Neural crest cell (in vitro differentiated cells): ENCODE measurements at places on chromosomes 11 and 22. TPM values are rescaled to one million over a fixed set of nuclear protein-coding genes. Genes with fewer than 3 reads are reported as not detected.

DNA sequence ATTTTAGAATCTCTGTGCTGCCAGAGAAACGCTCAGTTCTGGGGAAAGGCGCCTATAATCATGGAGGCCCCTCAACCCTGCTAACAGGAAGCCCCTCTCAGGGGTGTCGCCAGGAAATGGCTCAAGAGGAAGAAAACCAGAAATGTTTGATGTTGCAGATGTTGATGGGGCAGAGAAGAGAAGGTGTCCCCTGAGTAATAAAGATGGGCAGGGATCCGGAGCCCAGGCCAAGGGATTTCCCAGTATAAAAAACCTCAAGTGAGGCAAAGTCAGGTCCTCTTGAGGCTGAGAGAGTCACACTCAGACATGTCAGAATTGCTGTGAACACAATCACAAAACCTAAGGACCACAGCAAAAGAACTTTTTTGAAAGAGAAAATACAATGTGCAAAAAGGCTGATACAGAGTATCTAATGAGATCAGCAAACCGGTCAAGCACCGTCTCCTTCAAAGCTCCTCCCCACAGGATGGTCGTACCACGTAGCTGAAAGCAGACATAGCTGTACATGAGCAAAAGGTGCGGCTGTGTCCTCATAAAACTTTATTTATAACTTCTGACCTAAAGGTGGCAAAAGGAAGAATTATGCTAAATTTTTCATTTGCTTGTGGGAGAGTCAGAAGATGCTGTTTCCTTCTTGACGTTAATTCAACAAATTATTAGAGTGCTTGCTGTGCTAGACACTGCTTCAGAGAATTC is 12.2 kb downstream of the MOV10L1 start:
- no peak for DNase-seq

DNA sequence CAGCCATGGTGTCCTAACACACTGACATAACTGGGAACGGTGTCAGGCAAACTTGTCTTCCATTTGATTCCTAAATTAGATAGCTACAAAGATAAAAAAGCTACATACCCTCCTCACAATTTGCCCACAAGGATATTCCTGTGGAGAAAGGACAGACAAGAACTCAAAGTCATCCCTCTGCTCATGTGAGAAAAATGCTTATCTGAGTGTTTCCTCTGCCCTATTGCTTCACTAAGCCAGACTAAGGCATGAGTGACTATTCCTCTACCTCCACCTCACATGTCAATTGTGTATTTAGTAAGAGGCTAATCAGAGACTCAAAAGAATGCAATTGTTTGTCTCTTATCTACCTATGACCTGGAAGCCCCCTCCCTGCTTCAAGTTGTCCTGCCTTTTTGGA is 247.7 kb downstream of the DDX10 start:
- DNase-seq, result no peak

DNA sequence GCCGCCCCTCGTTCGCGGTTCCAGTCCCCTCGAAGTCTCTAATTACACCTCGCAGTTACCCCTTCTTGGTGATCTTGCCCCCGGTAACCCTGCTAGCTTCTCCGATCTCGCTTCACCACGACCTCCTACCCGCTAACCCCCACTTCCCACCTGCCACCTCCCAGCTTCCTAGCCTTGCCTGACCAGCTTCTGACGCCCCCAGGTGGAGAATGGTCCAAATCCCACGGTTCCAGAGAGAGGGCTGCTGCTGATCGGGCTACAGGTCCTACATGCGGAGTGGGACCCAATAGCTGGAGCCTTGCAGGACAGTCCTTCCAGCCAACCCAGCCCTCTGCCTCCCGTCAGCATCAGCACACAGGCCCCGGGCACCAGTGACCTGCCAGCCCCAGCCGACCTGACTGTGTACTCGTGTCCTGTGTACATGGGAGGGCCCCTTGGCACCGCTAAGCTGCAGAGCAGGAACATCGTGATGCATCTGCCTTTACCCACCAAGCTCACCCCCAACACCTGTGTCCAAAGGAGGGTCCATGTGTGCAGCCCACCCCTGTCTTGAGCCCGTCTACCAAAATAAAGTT is 31.9 kb downstream of the RRP8 start:
- no peak for DNase-seq

Gene RASGRP2
- total RNA-seq, result 0.93 and 1.5 TPM in 2 replicates

GRCh38 chr11:12140186-12140793 is 29.9 kb downstream of the MICAL2 start:
- no peak for DNase-seq

Gene ACR
- 0.34 TPM in 1 of 2 replicates, not detected in the other for total RNA-seq

Gene MPPED2
- 3.1 and 3.2 TPM in 2 replicates for total RNA-seq

DNA sequence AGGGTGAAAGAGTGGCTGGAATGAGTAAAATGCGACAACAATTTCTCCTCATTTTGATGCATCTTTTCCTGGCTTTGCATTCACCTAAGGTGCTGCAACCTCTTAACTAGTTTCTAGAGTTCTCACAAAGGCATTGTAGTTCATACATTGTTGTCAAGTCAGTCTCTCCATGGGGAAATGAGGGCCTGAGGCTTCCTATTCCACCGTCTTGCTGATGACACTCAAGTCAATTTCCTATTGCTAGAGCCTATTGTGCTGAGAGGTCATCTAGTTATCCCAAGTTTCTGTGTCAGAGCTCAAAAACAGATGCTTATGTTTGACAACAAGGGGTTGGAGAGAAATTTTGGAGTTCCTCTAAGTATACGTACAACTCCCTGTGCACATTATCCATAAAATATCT is 11.6 kb upstream of the MS4A6A start:
- no peak for DNase-seq

Gene TIMP3
- total RNA-seq, result 20.7 and 21.6 TPM in 2 replicates

DNA sequence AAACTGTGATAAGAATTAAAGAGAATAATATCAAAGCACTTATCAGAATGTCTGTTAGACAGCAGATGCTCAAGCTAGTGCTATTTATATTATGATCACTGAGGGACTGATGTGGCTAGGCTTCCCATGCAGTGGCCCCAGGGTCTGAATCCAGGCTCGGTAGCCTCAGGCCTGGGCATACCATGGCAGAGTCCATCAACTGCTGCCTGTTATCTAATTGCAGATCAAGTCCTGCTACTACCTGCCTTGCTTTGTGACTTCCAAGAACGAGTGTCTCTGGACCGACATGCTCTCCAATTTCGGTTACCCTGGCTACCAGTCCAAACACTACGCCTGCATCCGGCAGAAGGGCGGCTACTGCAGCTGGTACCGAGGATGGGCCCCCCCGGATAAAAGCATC is 57.5 kb downstream of the TIMP3 start:
- DNase-seq, result no peak

Gene TCN1
- total RNA-seq, result not detected in 2 replicates

- DNase-seq, result no peak
Observed at GRCh38 chr11:93969925-93970922, 50.9 kb upstream of the HEPHL1 start.

DNA sequence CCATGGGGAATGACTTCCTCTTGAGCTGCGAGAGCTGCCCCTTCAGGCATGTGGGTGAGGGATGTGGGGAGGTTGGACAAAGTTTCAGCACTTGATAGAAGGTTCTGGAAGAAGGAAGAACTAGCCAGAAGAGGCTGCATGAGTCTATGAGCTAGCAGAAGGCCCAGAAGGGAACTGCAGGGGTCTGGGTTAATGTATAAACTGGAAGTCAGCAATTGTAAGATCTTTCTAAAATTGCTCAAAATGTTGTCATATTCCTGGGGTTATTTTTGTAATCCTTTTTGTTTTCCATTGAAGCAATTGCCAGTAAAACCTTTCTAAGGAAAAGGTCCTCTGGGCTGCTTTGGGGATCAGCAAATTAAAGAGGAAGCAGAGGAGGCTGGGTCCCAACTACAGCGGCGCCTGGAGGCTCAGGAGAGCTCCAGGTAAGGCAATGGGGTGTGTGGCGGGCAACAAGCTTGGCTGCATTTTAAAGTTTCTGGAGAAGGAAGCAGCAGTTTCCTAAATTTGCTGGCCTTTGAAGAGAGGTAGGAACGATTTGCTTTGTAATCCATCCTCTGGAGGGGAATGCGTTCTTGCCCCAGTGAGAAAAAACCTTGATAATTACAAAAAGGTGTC is 29.2 kb downstream of the ADAMTS15 start:
- no peak for DNase-seq

Gene APOL2
- total RNA-seq, result 14.2 and 15.7 TPM in 2 replicates

DNA sequence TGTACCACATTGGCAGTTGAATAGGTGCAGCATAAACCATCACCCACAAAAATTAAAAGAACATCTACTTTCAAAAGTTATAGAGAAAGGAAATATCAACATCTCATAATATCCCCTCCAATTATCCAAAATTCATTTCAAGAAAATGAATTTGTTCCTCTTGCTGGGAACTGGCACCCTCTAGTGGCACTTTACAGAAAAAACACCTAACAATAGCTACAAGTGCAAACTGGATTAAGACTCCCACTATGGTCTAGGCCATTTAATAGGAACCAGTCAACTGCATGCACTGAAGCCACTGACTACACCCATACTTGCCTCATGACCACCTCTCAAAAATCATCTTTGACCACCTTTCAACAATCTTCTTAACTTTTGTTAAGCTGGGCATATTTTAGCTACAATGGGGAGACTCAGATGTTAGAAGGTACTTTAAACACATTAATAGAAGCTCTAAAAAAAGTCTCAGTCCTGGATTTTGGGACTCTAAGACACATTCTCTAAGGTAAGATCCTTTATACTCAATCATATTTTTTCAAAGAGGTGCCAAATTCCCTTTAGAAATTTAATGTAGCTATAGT is 17.3 kb downstream of the TRAF6 start:
- DNase-seq, result peak; percentile 16

DNA sequence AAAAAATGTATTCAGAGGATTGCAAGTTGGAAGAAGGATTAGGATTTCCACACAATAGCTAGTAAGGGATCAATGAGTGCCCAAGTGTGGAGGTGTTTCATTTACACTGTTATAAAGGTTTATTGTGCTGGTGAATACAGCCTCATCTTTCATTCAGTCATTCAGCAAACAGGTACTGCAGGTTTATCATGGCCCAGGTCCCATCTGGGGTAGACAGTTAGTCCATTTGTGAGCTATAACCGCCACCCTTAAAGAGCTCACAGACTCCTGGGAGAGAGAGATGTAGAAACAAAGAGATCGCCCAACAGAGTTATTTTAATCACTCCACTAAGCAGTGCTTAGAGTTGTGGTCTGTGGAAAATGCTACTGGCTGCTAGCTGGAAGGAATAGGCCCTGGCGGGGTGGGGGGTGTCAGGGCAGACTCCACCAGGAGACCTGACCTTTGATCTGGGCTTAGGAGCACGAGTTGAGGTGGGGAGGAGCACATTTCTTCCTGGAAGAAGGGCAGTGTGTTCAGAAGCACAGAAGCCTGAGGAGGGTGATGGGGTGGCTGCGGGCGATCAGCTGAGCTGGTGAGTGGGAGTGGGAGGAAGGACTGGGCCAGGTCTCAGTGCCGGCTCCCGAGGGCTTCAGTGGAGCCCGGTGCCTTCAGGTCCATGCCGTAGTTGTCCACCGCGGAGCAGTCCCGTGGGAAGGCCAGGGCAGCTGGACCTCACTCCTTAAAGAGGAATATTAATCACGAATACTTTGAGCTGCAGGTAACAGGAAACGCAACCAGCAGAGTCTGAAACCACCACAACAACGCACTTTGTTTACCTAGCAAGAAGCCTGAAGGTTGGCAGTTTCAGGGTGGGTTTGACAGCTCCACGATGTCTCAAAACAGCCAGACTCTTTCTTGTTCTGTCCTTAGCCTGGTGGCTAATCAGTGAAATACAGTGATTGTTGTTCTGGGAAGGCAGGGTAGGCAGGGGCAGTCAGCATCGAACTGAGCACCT is 11.2 kb downstream of the TOM1 start:
- DNase-seq, result no peak

DNA sequence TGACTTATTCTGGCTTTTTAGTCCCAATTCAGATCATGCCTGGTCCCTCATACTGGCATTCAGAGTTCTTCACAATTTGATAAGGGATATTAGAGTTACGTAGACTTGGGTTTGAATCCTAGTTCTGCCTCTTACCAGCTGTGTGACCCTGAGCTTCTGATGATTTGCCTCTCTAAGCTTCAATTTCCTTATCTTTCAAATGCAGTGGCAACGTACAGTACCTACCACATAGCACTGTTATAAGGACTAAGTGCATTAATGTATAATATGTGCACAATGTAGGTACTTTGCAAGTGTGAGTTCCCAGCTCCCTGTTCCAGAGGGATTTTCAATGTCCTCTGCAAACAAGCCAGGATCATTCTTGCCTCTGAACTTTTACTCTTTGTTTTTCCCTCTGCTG is 7.3 kb downstream of the RHOG start:
- DNase-seq, result no peak

Gene ELMOD1
- total RNA-seq, result 0.40 and 0.43 TPM in 2 replicates

Gene OR2D3
- not detected in 2 replicates for total RNA-seq

- no peak for DNase-seq
Observed at GRCh38 chr22:39230261-39231196, 14.3 kb downstream of the PDGFB start.

DNA sequence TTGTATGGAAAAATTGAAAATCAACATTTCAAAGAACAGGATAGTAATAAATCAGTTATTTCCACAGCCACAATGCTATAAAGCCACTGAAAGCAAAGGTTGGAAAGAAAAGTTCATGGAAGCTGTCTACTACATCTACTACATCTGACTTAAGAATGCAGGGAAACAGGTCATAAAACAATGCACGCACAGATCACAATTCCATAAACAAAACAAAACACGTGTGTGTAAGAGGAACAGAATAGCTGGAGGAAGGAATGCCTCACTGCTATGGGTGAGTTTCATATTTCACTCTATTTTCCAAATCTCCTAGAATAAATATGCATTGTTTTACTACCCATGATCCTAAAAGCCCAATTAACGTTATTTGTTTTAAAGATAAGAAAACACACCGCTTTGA is 66.3 kb downstream of the NCAPD3 start:
- DNase-seq, result no peak

DNA sequence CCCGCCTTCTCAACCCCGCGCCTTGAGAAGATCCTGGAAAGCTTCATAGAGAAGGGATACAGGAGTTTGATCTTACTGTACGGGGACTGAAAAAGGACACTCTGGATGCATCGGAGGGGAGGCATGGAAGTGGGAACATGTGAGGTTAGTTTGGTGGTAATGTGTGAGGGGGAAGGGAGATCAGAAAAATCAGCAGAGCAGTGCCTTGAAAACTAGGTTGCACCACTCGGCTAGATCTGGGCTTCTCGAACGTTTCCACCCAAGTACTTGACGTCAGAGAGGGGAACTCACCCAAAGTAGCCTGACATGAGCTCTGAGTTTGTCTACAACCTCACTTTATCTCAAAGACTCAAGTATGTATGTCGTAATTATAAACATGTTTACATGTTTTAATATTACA is 14.5 kb downstream of the USP35 start:
- no peak for DNase-seq

DNA sequence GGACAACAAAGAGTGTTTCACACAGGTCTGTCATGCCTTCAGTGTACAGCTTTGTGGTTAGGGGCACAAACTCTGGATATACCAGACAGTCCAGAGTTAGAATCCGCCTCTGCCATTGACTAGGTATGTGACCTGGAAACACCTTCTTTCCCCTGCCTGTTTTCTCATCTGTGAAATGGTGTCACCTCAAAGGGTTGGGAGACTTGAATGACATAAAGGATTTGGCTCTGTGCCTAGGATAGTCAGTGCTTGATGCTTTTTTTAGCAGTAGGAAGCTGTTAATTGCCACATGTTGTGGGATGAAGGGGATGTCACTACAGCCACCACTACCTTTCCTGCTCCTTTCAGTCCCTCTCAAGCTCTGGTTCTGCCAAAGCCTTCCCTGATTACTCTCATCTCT is 17.4 kb upstream of the LRRC55 start:
- DNase-seq, result no peak

Gene F2
- not detected in 2 replicates for total RNA-seq
